ENCODE measurements at places on chromosomes 1 and 21.

DNA sequence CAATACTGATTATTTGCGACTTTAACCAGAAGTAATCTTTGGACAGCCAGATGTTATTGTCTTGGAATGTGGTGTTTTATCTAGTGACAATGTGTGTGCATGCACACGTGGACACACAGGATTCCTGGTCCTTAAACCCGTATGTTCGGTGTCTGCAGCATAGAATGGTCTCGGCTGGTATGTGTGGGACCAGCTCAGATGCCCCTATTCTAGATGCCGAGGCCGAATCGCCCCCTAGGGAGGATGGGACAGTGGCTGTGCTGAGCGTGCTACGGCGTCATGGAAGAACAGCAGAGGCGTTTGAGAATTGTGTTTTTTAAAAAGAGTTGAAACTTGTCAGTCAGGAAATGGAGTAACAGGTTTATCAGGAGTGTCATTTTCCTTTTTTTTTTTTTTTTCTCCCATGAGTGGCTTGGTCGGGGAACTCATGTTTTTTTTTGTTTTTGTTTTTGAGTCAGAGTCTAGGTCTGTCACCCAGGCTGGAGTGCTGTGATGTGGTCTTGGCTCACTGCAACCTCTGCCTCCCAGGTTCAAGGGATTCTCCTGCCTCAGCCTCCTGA lies 30.1 kb downstream of the SKI start:
- no peak for DNase-seq

GRCh38 chr1:197987294-197987693 lies 70.1 kb downstream of the LHX9 start:
- DNase-seq, result no peak

- no peak for DNase-seq
Observed at GRCh38 chr1:156826630-156827029, 10.0 kb upstream of the SH2D2A start.

GRCh38 chr1:24362396-24362795 lies 43.2 kb downstream of the GRHL3 start:
- DNase-seq, result no peak

DNA sequence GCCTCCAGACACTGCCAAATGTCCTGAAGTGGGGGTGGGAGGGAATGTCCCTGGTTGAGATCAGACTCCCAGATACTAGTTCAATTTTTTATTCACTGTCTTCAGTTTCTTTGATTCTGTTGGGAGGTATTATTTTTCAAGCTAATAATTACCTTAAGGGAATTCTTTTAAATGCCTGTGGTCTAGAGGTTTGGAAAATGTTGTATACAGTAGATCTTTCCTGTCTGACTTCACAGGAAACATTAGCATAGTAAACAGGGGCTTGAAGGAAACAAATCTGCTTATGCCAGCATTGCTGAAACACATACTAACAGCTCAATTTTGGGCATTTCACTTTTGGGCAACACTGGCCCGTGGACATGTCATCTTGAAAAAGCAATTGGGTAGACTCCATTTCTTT lies 84.3 kb upstream of the HP1BP3 start:
- no peak for DNase-seq

- no peak for DNase-seq
Observed at GRCh38 chr1:151756291-151756690, 7.0 kb downstream of the MRPL9 start.

GRCh38 chr1:165629848-165630628 lies 996 bp upstream of the MGST3 start:
- no peak for DNase-seq

DNA sequence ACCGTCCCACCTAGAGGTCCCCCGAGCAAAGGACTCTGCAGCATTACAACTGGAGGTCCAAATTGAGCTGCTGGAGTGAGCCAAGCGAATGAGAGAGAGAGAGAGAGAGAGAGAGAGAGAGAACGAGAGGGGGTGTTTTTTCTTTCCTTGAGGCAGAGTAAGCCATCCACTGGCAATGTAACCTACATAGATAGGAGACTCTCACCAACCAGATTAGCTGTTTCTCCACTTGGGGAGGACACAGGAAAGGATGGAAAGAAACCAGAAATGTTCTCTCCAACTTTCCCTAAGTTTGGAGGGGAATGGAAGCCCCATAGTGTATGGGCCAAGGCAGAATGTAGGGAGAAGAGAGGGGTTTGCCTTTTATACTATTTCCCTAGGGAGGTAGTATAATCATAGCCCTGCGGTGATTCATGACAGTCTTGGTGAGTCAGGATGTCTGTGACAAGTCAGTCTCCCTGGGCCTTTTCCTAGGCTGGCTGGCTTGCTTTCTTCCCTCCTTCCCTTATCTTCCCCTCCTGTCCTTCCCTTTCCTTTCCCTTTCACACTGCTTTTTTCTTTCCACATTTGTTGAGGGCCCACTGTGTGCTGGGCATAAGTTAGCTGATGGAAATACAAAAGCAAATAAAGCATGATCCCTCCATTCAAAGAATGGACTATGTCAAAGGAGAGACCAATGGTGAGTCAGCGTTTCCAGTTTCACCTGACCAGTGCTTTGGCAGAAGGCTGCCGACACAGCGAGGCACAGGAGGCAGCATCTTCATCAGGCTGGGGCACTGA lies 7.1 kb downstream of the FNDC7 start:
- DNase-seq, result peak; percentile 64

GRCh38 chr1:225526878-225527277 lies 99.0 kb upstream of the LBR start:
- DNase-seq, result no peak

DNA sequence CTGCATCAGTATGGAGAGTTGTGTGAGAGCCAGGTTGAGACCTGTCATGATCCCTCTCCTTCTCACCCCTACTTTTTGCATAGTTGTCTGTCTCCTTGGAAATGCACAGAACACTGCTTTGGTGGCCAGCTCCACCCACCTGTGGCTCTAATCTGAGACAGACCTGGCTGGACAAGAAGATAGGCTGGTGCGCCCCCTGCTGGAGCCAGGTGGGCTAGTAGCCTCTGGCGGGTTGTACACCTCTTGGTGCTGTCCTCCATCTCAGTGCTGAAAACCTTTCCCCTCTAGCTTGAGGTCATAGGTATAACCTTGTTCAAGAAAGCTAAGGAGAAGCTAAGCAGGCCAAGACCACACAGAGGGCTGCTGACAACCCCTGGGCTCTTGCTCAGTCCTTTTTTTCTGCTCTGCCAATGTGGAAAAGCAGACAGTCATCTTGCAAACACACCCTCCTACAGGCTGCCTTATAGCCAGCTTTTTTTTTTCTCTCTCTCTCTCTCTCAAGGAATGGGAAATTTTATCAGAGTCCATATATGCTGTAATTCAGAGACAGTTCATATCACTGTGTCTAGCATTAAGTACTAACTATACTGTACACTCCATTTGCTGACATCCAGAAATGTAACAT lies 58.8 kb upstream of the SPATA6 start:
- DNase-seq, result no peak

GRCh38 chr1:226964611-226965486 lies 24.8 kb downstream of the COQ8A start:
- no peak for DNase-seq

DNA sequence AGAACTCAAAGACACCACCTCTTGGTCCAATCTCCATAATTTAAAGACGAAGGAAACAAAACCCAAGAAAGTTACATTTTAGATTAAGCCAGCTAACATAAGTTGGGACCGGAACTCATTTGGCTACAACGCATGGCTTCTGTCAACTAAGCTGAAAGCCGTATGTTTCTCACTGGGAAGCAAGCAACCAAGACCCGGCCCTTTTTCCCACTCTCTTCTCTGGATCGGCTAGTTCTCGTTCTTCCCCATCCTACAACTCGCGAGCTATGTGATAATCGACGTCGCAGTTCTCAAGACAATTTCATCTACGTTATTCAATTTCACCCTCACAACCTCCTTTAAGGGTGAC lies 601 bp downstream of the CCT8 start:
- no peak for DNase-seq

GRCh38 chr1:34312359-34312758 lies 135.7 kb downstream of the C1orf94 start:
- no peak for DNase-seq

Measured in GM04503 (cell line).